ENCODE measurements at places on chromosomes 4 and X.
A peak's percentile ranks its signal among the peaks of the same experiment; 100 is the strongest.

DNA sequence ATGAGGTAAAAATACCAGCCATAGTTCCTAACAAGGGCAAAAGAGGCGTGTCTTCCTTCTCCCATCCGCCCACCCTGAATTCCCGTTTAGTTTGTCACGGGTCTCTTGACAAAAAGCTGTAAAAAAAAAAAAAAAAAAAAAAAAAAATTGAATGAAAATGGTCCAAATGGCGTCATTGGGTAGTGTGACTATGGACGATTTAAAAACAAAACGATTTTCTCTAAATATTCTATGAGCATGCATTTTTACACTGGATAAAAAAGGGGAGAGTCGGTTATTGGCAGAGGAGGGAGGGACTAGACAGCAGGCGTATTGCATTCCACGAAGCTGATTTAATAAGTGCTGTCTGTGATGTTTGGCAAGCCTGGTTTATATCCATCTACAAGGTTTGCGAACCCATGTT is at the start of gene FAM133A:
Gene FAM133A, plus strand, starts transcription at position 338 of the 403 bp plus-strand sequence. CDS start 35,214 bp downstream, outside the sequence.
- DNase-seq, result peak; percentile 4

DNA sequence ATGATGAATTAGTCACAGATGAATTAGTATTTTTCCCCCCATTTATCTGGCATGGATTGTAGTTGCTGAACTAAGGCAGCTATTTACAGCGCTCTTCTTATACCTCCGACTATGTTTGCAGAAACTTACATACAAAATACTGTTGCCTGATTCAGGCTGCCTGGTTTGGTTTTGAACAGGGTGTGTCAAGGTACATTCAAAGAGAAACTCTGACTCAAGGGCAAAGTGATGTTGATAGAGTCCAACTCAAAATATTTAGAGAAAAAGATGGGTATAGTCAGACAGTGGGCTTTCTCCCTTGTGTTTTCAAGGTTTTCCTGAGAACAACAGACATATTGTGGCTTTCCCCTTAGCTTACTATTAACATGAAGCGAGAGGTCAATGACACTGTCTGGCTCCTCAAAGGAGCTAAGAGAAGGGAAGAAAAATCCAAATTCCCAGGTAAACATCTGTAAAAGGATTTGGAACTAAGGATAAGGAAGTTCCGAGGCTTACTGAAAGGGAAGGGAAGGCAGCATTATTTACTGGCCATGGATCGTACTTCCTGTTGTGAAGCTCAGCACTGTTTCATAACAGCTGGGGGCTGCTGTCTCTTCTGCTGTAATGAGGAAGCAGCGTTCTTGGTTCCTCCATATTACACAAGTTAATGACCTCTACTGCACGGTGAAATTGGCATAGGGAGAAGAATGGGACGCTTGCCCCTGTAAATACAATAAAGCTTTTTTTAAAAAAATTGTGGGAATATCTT is 30.9 kb downstream of the FAM9C start:
- DNase-seq, result no peak

DNA sequence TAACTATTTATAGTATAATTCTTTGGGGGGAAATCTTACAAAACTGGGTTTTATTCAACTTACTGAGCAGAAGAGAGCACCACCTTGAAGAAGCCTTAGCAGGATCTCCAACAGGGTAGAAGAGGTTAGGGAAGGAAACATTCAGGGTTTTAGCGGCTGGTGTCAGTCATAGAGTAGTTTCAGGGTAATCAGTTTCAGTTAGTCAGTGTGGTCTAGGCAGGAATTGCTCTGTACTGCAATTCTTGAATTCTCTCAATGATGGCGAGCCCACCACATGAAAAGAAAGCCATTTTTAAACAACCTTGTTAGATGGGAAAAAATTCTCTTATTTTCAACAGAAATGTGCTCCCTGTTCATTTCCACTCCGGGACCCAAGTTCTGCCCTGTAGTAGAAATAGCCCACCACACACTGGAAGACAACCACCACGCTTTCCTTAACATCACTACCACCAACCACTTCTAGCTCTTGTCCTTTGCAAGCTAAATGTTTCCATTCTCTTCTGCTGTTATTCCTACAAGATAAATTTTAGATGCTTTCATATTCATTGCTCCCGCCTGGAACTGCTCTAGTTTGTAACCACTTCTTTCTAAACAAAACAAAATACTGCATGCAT is 25.9 kb downstream of the COL25A1 start:
- DNase-seq, result no peak

DNA sequence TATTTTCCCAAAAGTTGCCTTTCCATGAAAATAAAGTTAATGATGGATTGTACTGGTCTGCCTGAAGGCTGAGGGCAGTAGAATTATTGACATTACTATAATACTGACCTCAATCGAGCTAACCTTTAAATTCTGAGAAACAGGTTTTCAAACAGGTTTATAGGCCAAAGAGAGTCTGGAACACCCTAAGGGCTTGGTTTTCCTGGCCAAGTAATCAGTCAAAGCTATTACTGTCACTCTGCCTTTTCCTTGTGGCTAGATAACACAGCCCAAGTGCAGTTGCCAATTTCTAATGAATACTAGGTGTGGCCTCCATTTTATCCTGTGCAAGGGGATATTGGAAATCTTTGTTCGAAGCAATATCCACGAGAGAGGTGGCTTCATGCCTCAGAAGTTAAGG is 75.2 kb downstream of the INTS12 start:
- DNase-seq, result no peak

DNA sequence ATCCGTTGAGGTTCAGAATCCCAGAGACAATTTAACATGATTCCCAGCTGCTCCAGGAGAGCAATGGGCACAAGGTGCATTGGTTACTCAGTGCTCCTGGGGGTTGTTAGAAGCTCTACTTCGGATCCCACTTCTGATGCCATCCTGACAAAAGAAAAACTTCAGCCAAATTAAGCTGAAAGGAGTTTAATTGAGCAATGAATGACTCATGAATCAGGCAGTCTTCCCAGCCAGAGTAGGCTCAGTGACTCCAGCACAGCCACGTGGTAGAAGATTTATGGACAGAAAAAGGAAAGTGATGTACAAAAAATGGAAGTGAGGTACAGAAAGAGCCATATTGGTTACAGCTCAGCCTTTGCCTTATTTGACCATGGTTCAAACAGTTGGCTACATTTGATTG is 95.7 kb downstream of the PWWP3B start:
- DNase-seq, result no peak

DNA sequence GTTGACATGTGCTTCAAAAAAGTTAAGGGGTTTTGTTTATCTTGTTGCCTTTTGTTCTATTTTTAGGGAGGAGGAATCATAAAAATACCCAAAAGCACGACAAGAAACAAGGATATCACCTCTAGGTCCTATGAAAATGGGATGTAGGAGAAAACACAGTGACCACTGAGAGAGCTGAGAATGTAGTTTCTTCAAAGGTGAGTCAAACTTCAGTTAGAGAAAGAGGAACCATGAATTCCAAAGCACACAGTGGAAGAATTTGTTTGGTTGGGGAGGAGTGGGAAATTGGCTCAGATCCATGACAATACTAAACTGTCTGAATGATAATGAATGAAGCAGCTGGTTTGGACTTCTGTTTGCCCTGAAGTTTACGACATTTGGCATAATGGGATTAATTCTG is 19.1 kb upstream of the FRYL start:
- no peak for DNase-seq

- DNase-seq, result no peak
These were observed 44.9 kb downstream of the MMRN1 start for GRCh38 chr4:89939546-89939945.

DNA sequence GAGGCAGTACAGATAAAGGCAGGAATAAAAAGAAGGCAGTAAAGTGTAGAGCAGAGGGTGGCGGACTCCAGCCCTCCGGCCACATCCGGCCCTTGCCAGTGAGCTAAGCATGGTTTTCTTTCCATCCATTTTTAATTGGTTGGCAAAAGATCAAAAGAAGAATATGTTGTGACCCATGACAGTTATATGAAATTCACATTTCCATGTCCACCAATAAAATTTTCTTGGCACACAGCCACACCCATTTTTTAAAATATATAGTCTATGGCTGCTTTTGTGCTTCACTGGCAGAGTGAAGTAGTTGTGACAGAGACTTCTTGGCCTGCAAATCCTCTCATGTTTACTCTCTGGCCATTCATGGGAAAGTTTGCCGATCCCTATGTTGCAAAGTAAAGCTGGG is 29.8 kb downstream of the SLC9A6 start:
- DNase-seq, result no peak

DNA sequence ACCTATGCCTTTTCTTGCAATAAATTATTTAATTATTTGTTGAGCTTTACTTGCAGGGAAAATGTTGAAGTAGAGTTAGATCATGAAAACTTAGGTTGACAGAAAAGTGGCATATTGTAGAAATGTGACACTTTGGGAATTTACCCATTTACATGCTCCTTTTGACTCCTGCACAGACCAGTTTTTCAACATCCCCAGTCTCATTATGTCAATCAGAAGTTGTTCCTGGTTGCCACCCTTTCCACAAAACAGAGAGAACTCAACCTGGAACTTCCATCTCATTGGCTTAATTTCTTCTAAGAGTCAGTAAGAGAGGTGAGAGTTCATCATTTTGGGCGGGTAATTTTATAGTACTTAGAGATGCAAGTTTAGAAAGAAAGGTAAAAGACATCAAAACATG is 284.6 kb upstream of the ANKRD50 start:
- no peak for DNase-seq

DNA sequence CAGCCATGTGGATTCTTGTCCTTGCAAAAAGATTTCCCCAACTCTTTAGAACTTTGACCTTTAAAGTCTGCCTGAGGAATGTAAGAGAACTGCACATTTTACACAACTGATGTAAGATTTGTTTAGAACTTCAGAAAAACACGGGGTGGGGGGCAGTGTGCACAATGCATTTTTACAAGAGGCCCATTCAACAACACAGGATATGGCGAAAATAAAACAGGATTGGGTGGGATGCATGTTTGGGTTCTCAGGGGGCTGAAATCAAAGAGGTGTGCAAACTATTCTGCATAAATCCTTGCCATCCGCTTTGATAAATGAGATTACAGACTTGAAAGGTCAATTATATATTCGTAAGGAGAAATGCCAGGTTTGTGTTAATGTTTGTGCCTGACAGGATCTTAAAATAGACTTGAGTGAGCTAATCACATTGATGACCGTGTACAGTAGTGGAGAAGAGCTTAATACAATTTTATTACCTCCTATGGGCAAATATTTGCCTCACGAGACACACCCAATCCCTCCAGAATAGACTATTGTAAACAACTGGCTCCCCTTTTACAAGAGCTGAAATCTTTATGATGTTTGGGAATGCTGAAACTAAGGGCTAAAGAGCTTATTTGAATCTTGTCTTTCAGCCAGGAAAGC is 184.1 kb upstream of the LEF1 start:
- DNase-seq, result no peak

- peak; percentile 26 for DNase-seq
These were observed 20.5 kb upstream of the CD40LG start for GRCh38 chrX:136627409-136627808.

GRCh38 chrX:104419211-104419610 is 146.8 kb upstream of the IL1RAPL2 start:
- DNase-seq, result no peak

DNA sequence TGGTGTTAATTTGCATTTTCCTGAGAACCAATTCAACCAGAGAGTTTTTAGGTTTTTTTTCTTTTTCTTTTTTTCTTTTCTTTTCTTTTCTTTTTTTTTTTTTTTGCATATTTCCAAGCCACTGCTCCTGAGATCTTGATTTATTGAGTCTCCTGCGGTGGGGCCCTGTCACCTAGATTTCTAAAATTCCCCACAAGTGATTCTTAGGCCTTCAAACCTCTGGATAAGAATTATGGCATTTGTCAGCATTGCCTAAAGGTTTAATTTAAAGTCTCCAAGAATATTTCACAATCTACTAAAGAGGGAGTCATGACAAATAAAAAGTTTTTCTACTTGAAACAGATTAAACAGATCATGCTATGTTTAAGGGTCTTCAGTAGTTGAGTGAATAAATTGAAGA is 84.9 kb downstream of the GAB1 start:
- DNase-seq, result no peak
